NCI-H1436 treated with DMSO at 0.1 percent for 48 hours (cell line): ENCODE measurements at places on chromosomes 1 and 21.
A peak's percentile ranks its signal among the peaks of the same experiment; 100 is the strongest.

DNA sequence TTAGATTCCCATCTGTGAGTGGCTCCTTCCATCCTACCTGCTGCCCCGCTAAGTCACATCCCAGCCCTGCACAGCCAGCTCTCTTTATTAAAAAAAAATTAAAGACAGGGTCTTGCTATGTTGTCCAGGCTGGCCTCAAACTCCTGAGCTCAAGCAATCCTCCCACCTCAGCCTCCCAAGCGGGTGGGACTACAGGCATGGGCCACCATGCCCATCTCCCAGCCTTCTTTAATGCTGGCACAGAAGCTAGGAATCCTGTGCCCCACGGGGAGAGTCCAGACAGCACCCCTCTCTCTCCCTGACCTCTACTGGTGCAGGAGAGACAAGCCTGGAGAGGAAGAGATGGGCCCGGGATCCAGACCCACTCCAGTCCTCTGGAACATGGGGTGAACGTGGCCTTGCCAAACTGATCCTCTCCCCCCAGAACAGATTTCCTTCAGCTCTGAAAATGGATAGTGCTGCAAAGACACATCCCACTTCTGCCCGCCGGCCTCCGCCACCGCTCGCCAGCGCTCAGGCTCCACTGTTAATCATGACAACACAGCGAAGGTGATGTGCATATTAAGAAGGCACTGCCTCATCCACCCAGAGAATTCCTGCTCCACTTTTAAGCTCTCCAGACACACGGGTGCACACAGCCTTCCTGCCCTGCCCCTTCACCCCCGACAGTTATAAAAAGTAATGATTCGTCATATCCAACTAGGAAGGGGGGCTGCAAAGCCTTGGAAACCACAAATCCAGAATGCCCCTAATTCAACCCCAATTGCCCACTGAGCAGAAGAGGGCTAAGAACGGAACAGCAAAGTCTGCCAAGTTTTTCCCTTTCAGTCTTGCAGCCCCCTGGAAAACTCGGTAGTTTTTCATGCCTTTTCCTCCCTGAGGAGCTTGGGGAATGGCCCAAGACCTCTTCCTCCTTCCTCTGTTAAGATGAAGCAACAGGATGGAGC is 68.1 kb downstream of the MRPL37 start:
- no peak for DNase-seq

- DNase-seq, result no peak
Observed at GRCh38 chr1:186958520-186958919, 129.8 kb downstream of the PLA2G4A start.

- DNase-seq, result no peak
Observed at GRCh38 chr1:19427087-19427781, 58.1 kb downstream of the CAPZB start.

GRCh38 chr1:18597160-18598042 is 33.2 kb upstream of the PAX7 start:
- no peak for DNase-seq

DNA sequence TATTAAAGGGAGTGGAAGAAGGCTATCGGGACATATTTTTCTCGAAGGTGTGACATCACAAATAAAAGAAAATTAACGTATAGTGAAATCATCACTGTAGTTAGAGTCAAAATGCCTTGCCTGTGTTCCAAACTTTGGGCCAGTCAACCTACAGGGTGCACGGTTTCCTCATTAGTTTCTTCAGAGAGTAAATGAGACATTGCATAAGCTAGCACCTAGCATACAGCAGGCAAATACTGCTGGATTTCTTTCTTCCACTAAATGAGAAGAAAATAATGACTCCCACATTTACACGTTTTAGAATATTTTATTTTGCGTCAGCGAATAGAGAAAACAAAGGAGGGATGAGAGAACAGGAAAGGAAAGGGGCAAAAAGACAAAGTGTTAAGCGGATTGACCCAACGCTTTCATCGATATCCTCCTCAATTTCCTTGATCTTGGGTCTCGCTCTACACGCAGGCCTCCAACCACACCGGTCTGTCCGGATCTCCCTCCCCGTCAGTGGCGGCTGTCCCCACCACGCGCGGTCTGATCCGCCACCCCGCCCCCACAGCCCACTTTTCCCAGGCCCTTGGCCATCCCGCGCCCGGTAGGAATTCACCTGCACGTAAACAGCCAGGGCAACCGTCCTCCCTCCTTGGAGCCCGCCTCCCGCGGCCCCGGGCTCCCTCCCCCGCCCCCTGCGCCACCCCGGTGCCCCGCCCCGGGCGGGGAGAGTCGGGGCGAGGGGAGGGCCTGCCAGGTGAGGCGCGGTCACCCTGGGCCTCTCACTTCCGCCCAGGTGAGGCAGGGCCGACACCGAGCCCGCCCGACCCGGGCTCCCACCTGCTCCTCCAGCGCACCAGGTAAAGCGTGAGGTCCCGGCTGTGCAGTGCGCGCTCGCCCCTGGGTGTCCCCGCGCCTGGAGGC is at the start of gene PATJ:
TSS of gene PATJ (plus strand) at position 770 of the 909 bp plus-strand sequence. CDS start 20,413 bp downstream, outside the sequence.
- DNase-seq, result no peak

- DNase-seq, result no peak
Observed at GRCh38 chr1:62810420-62811274, 26.7 kb downstream of the ATG4C start.

GRCh38 chr1:235090406-235091069 is 38.1 kb downstream of the TOMM20 start:
- DNase-seq, result no peak

DNA sequence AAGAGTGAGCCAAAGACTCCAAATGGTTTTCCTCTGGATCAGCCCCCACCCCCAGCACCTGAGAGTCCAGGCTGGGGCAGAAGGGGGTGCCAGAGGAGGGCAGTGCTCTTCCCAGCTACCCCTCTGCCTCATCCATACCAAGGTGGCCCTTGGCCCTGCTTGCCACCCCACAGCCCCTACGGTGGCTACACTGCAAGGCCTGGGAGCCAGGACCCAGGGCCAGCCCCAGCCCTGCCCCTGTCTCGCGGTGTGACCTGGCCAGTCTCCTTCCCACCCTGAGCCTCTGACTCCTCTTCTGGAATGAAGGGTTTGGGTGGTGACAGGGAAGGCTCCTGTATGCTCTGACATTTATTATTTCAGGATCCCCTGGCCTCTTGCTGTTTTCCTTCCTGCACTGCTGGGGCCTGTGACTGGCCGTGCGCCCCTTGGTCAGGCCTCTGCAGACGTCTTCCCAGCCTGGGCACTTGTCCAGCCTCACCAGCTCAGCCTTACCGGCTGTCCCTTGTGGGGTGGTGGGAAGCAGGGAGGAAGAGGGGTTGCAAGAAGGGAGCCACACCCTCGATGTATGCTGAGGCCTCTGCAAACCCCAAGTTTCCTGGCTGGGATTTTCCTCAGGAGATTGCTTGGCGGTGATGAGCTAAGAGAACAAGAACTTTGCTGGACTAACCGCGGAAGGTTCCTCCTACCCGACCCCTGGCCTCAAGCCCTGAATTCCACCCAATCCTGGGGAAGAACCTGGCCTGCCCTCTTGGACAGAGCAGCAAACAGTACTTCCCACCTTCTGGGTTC is 13.5 kb downstream of the ASAP3 start:
- DNase-seq, result no peak

DNA sequence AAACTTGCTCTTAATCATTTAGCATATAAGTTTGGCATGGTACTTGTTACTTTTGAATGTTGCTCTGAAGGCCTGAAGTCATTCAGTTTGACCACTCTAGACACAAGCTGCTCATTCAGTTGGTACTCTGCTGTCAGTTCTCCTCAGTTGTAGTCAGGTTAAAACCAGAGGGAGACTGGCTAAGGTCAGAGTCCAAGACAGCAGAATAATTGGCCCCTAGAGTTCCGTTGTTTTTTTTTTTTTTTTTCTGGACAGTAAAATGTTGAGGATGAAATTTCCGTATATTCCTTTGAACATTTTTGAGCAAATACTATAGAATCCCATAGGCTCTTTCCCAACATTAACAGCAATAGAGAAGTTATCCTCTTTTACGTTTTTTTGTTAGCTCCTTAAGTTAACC is 9.4 kb downstream of the ZBTB40 start:
- DNase-seq, result no peak

DNA sequence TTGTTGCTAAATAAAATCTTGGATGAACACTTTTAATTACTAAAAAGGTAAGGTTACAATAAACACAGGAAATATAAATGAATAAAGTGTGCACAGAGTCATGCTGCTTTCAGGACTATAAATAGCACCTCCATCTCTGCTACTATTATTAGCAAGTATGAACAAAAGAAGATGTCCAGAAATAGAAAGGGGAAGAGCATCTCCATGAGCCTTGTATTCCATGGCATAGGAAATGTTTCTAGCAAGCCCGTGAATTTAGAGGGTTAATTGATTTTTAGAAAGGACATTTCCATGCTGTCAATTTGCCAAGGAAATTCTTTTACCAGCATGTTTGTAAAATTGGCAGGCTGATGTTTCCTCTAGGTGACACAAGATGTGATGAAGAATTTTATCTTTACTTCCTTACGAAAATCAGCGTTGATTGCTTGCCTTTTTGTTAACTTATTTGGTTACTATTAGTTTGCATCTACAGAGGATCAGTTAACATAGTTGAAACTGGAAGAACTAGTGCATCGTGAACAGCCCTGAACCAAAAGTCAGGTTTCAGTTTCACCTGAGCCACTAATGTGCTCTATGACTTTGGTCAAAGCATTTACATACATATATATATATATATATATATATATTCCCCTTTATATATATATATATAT is 45.3 kb downstream of the NR5A2 start:
- DNase-seq, result no peak

- DNase-seq, result no peak
Observed at GRCh38 chr1:110205591-110206155, 4.4 kb upstream of the KCNC4 start.

DNA sequence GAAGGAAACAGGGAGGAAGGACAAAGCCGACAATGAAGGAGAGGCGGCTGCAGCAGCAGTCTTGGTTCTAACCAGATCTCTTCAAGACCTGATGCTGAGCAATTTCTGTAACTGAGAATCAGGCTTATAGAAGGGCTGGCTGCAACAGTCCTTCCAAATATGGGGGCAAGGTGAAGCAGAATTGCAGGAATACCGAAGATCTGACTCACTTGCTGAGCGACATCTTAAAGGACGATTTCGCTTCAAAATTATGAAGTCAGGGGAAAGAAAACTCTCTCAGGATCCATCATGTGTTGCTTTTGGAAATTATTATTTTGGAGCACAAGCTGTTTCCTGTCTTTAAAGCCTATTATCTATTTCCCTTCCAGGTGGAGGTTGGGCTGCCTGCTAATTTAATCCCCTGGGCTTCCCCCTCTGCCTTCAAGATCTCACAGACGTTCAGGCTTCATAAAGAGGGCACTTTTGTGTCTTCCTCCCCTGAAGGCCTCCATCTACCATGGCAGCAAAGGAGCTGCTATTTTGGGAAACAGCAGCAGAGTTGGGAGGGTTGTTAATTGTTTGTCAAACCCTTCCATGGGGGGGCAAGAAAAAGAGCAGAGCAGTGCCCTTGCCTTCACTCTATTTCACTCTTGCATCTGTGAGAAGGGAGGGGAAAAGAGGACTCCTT is 10.8 kb upstream of the IER5 start:
- DNase-seq, result peak; percentile 32
